ENCODE measurements at places on chromosomes 7 and 10. TPM values are rescaled to one million over a fixed set of nuclear protein-coding genes. Genes with fewer than 3 reads are reported as not detected.

DNA sequence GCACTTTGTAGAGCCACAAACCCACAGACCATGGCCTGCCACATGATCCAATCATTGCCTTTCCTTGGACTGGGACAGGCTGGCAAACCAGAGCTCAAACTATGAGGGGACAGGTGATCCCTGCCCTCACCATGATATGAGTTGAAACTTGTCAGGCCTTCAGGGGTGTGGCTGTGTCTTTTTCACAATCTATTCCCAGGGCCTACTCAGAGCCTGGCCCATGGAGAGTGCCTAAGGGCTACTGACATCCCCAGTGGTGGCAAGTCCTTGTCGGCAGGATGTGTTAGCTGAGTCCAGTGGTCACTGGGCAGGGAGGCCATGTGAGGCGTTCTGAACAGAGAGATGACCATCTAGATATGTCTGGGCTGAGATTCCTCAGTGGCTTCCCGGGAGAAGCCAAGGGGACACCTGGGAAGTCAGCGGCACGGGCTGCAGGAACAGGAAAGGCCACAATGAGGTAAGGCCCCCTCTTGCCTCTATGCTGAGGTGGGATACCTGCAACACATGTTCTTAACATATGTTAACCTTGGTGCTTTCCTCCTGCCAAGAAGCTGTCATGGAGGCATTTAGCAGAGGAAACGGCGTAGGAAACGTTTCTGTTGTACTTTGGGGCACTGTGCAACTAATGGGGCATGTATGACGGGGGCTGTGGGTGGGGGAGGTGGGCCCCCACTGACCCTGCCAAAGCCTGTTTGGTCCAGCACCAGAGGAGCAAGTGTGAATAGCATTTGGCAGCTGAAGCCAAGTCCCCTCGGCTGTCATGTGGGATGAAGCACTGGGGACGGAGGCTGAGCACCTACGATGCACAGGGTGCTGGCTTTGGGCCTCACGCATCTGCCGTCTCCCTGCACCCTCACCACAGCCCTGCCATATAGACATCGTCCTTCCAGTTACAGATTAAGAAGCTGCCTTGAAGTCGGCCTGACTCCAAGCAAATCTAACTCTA is 384.0 kb downstream of the RPS24 start:
- DNase-seq, result peak; percentile 37

Gene PPP1R17
- total RNA-seq, result not detected

DNA sequence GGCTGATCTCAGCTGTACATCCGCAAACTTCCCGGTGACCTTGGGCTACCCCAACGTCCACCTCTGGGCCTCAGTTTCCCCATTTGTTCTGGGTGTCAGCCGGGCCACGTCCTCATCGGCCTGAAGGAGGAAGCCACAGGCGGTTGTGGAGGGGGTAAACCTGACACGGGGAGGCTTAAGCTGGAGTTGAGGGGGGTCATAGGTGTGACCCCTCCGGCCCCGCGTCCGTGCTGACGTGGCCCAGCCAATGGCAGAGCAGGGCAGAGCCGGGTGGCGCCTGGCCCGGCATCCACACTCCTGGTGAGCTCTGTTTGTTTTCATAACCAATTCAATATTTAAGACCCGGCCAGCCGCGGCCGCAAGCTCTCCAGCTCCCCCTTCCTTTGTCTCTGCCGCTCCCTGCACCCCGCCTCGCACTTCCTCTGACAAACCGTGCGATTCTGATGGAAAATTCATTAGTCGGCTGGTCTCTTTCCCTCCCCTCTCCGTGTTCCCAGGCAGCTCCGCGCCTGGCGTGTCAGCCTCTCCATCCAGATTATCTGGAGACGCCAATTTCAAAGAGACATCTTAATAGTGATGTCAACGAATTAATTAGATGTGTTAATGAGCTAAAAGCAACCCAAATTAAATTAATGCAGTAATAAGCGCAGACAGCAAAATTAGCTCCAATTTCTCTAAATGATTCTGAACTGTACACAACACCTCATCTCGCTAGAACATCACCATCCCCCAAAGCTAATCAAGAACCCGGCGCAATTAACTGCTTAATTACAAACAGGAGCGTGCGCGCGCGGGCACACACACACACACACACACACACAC is 55.4 kb downstream of the MICALL2 start:
- DNase-seq, result no peak

Gene LMTK2
- total RNA-seq, result 34.1 TPM

- peak; percentile 46 for DNase-seq
Measured at GRCh38 chr7:27141923-27142579, 1.4 kb downstream of the HOXA5 start.

DNA sequence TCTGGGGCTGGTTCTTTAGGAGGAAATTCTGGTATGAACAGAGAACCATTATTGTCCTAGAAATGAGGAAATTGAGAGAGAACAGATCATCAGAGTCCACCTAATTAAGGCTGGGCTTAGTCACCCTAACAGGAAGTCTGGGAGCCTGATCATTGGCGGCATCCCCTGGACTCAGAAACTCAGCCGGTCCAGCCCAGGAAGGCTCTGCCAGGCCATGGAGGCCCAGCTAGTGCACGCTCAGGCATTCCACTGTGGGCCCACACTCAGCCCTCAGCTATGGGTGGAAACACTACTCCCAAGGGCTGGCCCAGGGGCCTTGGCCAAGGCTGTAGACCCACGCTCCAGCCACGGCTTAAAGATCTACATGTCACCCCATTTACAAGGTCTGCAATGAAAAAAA is 109.2 kb downstream of the PTPN20 start:
- DNase-seq, result peak; percentile 39

DNA sequence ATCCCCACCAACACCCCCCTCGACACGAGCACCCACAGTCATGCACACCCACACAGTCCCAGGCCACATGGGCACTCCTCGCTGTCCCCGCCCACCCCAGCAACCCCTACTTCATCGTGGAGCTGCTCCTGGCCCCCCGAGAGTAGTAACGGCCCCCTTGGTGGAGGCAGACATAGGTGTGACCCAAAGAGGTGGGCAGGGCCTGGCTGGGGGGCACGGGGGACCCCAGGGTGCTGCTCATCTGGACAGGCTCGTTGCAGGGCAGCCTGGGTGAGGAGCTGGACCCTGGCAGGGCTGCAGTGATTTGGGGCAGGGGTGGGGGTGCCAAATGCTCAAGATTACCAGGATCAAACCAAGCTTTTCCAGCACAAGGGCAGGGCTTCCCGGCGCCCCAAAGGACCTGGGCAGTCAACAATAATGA is 42.4 kb upstream of the ZMIZ1 start:
- no peak for DNase-seq

Gene RPEL1
- not detected for total RNA-seq

GRCh38 chr7:87316846-87317552 is 28.5 kb upstream of the CROT start:
- peak; percentile 70 for DNase-seq

Data from ureter (tissue), 1 donor.